ENCODE measurements at places on chromosomes 1 and 21.

- no peak for DNase-seq
Measured at GRCh38 chr1:221729771-221730330, 12.0 kb downstream of the DUSP10 start.

GRCh38 chr1:98839840-98840239 lies 164.8 kb downstream of the PLPPR5 start:
- no peak for DNase-seq

- DNase-seq: no peak
Measured at GRCh38 chr1:183303901-183304300, 114.3 kb downstream of the NMNAT2 start.

DNA sequence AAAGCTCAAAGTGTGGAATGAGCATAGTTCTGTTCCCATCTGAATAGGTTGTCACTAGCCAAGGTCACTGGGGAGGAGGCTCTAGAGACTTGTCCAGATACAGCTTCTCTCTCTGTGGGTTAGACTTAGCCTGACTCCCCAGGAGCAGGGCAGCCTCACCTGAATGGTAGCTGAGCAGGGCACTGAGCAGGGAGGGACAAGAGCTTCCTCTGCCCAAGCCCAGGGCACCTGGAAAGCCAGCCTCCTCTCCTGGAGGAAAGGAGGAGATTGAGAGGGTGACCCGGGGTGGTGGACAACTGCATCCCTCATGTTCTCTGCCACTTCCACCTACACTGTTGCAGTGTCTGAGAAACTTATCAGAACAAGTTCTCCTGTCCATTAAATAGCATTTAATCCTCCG lies 59.0 kb upstream of the F3 start:
- DNase-seq: no peak

Measured in naive B cell (primary cell).